ENCODE measurements at places on chromosomes 2 and 18. TPM values are rescaled to one million over a fixed set of nuclear protein-coding genes. Genes with fewer than 3 reads are reported as not detected.

- DNase-seq = no peak
Measured at GRCh38 chr18:70276416-70277191, 12.2 kb upstream of the SOCS6 start.

Gene PEX13
- 44.3 TPM for total RNA-seq

Gene KCNK3
- total RNA-seq = 1.0 TPM

DNA sequence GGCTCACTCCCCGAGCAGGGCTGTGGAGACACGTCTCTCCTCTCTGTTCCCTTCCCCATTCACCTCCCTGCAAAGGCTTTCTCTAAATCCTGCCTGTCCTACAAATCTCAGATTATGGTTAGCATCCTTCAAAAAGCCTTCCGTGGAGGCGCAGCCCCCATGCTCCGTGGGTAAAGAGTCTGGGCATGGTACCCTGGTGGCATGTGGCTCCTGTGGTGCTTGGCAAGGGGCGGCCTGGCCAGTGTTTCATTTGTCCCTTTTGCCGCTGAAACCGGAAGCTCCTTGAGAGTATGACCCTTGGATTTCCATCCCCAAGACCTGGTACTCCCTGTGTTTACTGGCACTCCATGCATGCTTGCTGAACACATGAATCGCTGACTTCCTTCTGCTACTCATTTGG is 839.3 kb upstream of the SALL3 start:
- DNase-seq = no peak

Gene ACVR1C
- total RNA-seq = 1.4 TPM

DNA sequence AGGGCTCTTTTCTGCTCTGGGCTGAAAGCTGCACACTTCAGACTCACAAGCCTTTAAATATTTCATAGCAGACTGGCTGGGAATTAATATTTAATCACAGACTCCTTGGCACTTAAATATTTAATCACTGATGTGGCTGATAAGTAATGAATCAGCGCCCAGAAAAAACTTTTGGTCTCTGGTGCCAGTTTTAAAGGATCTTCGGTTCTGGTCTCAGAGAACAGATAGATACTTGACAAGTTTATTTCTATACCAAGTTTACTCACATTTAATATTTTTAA is 201.2 kb downstream of the MYCN start:
- DNase-seq = no peak

- DNase-seq = no peak
Measured at GRCh38 chr18:12085136-12085535, 8.5 kb upstream of the ANKRD62 start.

DNA sequence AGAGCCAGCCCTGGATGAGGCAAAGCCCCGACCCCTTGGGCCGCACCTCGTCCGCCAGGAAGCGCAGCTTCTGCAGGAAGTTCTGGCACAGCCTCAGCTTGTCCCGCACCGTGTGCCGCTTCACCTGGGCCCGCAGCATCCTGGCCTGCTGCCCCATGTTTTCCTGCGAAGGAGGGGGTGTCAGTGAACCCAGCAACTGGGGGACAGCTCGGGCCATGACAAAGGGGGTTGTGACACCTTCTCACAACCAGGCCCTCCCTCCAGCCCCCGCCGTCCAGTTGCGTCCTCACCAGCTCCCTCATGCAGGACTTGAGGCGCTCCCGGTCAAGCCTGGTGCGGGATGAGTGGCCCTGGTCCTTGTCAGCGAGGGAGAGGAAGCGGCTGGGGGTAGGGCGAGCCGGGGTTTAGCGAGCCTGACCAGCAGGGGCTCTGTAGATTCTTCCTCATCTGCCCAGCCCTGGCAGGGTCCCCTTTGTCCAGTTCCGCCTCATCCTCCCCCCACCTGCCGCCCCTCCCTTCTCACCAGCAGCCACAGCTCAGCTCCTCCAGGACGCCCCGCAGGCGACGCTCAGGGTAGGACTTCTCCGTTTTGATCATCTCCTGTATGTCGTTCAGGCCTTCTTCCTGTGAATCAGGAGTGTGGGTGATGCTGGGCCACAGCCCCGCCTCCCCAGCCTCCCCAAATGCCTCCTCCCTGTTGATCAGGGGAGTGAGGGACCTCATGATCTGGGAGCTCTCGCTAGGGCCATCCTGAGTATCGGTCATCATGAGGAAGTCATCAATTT is 606 bp downstream of the OTOF start:
- DNase-seq = no peak

Gene THSD7B
- total RNA-seq = 0.87 TPM

Data from testis (tissue), 5 donors.